ENCODE measurements at places on chromosomes 12 and 14.

GRCh38 chr12:76060111-76060510 is 24.4 kb downstream of the NAP1L1 start:
- no peak for DNase-seq

- no peak for DNase-seq
Measured at GRCh38 chr14:59913187-59913586, 6.8 kb upstream of the LRRC9 start.

- no peak for DNase-seq
Measured at GRCh38 chr12:93913845-93914244, 234.5 kb upstream of the PLXNC1 start.

DNA sequence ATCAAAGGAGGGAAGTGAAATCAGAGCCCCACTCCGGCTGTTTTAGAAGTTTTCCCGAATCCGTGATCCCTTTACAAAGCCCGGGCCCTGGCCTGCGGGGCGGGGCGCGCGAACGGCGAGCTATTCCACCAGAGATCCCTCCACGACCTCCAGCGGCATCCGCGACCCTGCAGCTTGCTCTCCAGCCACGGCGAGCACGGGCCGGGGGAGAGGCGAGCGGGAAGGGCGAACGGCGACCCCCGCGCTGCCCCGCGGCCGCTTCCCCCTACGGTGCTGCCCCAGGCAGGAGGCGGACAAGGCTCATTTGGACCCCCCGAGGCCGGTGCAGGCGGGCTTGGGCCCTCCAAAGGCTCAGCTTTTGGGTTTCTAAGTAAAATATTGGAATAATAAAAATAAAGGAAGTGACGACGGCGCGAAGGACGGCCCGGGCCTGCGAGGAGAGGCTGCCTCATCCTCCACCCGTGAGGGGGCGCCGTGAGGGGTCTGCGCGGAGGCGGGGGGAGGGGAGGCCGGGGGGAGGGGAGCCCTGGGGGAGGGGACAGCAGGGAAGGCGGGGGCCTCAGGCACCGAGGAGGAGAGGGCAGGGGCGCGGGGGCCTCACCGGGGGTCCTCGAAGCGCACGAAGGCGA is 613 bp downstream of the SRSF9 start:
- no peak for DNase-seq

- no peak for DNase-seq
Measured at GRCh38 chr14:35927727-35928126, 101.6 kb downstream of the BRMS1L start.

Measured in cardiac muscle cell (in vitro differentiated cells and primary cell).